Epithelial cell of proximal tubule (primary cell): ENCODE measurements at places on chromosomes 7 and 10. TPM values are rescaled to one million over a fixed set of nuclear protein-coding genes. Genes with fewer than 3 reads are reported as not detected.

DNA sequence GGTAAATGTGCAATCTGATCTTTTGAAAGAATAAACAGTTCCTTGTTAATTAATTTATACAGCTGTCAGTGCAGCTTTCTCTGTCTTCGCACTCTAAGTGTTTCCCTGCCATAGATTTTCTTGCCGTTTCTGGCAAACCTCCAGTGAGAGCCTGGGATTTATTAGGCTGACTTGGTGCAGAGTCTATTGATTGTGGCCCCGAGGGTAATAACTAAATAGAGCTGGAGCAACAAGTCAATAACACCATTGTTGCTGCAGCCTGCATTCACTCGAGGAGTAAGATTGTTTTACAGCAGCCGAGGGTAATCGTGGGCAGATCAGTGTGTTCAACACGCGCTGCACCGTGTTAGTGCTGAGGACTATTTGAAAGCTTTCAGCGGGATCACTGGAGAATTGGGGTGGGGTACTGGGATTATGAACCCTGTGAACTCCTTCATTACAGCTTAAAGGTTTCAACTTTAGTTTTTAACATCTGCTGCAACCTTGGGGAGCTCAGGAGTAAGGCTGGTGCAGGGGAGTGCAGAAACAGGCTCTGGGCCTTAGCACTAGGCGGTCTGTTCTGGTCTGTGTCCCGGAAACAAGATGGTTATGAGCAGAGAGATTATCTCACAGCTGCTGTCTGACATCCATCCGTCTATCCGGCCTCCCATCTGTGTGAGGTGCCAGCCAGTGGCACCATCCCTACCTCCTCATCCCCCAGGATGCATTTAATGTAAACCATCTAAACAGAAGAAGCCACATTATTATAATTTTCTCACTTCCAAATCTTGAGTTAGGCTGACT lies 174.0 kb upstream of the TCF7L2 start:
- DNase-seq = no peak

DNA sequence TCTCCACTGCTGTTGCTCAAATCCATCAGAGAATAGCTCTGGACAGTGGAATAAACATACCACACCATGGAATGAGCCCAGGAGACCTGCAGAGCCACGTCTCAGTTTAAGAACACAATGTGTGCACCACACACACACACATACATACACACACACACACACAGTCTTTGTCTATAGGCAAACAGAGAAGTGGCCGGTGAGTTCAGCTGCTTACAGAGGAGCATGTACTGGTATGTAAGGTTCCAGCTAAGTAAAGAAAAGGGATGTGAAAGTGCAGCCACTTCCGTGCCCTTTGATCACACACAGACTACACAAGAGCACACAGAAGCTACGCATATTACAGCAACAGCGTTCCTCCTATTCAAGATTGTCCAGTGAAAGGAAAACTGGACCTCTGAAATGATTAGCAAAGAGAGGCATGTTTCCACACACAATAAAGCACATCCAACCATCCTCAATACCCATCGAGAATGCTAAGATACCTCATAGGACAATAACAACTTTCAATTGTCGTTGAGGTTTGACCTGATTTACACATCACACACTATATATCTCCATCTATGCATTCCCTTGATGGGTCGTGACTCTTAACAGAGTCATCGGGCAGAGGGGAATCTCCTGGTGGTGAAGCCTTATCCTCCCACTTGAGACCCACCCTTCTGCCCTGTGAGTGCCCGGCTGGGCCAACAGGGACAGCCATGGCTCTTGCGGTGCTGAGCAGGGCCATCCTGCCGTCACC lies 23.6 kb downstream of the SLC35B4 start:
- no peak for DNase-seq

CD36 gene
- total RNA-seq = not detected in 2 replicates

DNA sequence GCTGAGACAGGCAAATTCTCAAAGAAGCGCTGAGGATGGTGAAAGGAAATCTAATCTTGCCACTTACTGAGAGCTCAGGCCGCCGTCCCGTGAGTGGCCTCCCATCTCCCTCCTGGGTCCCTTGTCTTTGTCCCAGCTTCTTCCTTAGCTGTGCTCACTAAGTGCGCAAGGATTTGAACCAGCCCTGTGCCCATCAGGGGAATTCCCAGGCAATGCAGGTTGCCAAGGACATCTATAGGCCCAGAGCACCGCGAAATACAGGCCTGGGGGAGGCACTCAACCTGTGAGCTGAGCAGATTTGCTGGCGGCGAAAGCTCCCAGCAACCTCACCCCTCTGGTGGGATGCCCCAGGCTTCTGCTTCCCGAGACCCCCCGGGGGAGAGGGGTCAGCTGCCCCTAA lies 64.8 kb downstream of the OAT start:
- DNase-seq = no peak

DNA sequence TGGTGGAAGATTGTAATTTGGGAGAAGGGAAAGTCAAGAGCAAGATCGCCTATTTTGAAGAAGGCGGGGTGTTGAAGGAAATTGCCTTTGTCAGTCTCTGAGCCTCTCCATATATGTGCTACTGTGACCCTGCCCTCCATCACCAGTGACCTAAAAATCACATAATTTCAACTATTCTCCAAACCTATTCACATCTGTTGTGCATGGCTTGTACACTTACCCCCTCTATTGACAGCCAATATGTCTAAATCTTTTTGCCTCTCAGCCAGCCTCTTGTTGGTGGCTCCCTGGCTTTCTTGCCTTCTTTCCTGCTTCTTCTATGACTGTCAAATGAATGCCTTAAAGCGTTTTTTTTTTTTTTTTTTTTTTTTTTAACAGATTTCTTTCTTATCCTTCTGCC lies 295.6 kb downstream of the AUTS2 start:
- no peak for DNase-seq

- DNase-seq = no peak
Measured at GRCh38 chr7:103989785-103990767, 618 bp upstream of the RELN start.
